Left renal pelvis (tissue), 4 donors: ENCODE measurements at places on chromosomes 7 and 10.
A peak's percentile ranks its signal among the peaks of the same experiment; 100 is the strongest.

- DNase-seq, result peak; percentile 32
These were observed 97.7 kb downstream of the TAF3 start for GRCh38 chr10:7915923-7916536.

DNA sequence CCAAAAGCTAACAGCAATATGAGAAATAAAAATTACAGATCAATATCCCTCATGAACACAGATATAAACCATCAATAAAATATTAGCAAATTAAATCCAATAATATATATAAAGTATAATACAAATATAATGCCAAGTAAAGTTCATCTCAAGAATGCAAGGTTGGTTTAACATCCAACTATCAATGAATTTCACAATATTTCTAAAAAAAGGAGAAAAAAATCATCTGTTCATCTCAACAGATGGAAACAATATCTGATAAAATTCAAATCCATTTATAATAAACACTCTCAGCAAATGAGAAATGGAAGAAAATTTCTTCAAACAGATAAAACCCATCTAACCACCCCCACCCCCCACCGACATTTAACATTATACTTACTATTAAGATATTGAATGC lies 86.9 kb downstream of the SIRT1 start:
- DNase-seq, result no peak

DNA sequence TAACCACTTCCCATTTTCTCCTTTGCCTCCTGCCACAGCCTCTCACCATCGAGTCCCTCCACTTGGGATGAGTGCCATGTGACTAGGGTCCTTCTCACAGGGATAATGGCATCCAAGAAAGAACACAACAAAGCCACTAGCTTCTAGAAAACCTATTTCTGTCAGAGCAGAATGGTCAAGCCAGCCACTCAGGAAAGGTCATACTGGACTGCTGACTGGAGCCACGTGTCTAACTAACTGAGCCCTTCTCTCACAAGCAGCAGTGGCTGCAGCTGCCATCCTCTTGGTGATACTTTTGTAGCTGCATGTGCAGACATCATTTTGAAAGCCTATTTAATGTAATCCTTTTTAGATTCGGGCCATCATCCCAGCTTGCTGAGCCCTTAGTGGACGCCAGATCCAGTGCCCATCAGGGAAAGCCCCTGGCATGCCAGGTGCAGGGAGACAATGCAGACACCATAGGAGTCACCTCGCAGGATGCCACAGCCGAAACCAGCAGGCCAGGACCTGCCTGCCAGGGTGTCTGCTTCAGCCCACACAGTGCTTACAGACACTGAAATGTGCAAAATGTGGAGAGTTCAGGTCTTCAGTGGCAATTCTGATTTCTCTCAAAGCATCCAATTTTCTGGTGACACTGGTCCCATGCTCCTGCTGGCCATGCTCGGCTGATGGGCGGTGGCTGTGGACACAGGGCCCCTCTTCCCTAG lies 98.3 kb upstream of the DDC start:
- no peak for DNase-seq

DNA sequence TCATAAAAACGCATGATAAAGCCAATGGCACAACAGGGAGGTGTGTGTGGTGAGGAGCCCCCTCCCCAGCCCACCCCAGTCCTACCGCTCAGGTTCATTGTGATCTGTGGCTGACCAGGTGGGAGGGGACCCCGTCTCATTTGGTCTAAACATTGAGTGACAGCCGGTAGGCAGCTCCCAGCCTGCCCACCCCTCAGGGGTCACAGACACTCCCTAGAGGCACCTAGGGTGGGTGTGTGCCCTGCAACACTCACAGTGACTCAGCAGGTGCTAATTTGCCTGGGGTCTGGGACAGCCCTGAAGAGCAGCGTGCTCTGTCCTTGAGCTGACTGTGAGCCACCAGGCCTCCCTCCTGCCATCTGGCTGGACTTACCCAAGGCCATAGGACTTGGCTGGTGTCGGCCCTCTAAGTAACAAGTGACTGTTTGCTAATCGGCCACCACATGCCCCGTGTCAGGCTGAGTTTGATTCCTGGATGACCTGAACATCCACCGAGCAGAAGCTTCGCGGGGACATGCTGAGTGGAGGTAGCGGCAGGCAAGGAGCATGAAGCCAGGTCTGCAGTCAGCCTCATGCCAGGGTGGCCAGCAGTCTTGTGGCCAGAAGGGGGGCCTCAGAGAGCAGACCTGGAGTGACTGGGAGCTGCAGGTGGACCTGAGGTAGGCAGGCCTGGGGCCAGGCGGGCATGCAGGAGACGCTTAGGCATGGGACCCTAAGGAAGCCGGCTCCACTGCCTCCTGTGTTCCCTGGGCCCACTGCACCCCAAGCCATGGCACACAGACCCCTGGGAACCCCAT lies 282.3 kb upstream of the SHH start:
- DNase-seq, result no peak

DNA sequence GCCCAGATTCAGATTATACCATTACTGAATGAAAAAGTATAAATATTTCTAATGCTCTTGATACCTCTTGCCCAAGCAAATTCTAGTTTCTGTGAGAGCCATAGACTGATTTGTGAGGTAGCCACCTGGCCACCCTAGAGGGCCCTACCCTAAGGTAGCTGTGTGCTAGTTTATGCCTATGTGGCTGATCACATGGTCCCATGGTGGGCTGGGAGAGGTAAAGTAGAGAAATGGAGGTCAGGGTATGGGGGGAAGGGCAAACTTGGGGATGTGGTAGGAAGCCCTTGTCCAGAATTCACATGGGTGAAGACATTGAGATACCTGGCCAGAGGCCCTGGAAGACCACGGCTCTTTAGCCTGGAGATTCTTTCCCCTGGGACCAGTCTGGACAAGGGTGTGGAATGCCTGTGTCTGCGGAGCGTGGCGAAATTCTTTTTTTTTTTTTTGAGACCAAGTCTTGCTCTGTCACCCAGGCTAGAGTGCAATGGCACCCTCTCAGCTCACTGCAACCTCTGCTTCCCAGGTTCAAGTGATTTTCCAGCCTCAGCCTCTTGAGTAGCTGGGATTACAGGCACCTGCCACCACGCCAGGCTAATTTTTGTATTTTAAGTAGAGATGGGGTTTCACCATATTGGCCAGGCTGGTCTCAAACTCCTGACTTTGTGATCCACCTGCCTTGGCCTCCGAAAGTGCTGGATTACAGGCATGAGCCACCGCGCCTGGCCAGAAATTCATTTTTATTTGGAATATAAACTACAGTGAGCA lies 639.4 kb downstream of the ACTR3B start:
- no peak for DNase-seq

GRCh38 chr7:41861642-41862041 lies 158.8 kb upstream of the INHBA start:
- no peak for DNase-seq

DNA sequence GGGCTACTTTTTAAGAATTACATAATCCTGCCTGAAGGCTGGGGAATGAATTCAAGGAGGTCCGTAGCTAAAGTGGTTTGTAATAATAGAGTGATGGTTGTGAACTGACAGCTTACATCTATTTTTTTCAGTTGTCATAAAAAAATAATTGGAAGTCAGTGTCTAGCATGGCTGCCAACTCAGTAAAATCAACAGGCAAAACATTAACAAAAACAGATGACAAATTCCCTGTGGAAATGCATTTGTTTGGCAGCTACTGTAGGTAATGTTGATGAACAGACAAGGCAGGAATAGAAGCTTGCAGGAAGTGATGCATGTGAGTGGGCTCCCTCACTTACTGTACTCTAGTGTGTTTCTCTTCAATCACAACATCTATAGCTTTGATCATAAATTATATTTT lies 766.0 kb upstream of the POT1 start:
- DNase-seq, result no peak

DNA sequence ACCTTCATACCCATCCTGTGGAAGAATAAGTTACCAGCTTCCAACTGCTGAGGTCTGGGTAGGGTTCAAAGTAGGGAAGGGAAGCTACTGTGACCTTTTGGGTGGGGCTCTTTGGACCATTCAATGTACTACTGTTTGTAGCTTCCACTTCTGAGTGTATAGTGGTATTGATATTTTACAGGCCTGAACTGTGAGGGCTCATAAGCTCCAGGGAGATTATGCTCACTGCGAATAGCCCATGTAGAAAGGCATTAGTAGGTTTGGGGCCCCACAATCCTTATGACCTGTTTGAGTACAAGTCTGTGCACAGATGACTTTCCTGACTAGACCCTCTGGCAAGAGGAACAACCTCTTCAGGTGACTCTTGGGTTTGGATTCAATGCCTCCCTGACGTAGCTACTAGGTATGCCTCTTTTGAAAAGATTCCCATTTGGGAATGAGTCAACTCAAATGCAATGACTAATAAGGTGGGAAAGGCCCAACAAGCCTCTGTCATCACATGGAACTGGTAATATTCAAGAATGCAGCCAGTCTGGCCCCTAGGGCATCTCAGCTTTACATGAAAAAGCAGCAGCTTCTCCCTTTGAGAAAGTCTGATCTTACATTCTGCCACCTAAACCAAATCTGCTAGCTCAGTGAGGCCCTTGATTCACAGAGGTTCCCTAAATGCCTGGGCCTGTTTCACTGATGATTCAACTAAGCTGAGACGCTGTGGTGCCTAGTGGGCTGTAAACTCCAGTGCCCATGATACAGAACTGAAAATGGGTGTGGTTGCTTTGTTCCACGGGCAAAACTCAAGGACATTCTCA lies 79.8 kb downstream of the ABI1 start:
- DNase-seq, result no peak
